ENCODE measurements at places on chromosomes 13 and 19.

DNA sequence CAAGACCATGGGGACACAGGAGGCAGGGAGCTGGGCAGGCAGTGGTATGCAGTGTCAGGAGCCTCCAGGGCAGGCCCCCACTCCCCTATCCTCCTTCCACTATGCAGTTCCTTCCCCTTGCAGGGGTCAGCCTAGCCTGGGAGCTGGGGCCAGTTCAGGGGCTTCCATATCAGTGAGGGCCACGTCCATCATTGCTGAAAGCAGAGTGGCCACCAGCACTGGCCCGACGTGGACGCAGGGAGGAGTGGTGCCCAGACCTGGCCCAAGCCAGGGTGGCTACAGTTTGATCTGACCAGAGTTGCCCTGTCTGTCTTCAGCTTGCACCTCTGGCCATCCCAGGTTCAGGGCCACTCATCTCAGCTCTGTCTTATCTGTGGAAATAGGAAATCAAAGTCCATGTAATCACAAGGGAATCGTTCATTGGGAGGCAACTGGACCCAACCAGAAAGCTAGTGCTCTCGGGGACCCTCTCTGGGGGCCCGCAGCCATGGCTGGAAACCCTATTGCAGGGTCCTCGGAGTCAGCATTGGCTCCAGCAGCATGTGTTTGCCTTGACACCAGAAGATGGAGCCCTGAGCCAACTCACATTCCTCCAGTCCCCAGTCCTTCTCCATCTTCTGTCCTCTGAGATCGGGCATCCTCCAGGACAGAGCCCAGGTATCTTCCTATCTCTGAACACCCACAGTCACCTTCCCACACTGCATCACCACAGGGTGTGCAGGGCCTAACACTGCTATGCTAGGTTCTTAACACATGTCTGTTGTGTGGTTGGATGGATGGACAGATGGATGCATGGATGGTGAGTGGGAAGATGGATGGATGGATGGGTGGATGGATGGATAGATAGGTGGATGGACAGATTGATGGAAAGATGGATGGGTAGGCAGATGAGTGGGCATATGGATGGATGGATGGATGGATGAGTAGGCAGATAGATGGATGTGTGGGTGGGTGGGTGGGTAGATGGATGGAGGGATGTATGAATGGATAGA, 75.7 kb upstream of the KCTD15 start:
- DNase-seq = no peak

GRCh38 chr13:26976313-26976712, 195.3 kb downstream of the USP12 start:
- no peak for DNase-seq

DNA sequence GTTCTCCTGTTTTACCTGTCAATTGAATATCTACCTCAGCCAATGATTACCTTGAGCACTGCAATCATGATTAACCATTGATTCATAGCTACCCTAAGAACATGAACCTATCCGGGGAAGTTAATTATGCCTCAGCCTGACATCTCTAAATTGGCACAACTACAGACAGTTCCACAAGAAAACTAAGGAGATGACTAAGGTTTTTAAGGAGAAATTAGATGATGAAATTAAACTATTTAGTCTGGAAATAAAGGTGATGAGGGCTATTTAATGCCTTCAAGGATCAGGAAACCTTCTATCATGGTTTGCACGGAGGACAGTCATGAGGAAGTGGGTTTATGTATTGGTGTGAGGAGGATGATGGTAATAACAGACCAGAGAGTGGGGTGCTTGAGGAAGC, 203.4 kb downstream of the COL4A1 start:
- no peak for DNase-seq

DNA sequence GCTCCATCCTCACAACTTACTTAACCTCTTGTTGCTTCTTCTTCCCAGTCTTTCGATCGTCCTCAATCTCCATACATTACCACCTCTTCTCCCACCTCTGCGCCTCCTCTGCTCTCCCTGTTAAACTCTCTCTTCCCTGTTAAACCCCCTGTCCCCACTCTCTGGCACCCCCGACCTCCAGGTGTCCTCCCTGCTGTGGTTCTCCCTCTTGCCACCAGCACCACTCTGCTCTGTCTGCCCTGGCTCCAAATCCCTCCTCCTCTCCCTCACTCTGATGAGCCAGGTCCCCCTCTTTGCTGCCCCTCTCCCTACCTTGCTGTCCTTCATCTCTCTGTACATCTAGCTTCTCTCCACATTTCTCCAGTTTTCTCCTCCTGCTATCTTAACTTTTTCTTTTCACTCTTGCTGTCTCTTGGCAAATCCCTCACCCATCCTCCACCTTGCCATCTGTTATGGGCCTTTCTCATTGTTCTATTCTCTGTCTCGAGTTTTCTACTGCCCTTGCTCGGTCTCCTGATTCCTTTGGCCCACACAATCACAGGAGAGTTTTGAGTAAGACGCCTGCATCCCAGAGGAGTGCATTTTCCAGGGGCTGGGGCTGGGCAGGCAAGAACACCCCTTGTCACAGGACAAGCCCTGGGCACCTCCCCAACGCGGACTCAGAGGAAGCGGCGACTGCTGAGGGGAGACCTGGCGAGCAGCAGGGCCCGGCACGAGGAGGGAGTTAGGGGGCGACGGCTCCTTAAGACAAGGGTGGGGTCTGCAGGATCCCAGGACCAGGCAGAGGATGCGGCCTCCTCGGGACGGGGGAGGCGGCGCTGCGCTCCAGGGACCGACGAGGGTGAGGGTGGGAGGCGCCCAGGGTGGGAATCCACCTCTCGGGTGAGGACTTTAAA, 21.4 kb upstream of the ERVV-1 start:
- DNase-seq = no peak

- DNase-seq = no peak
Measured at GRCh38 chr13:95784900-95785290, 108.0 kb downstream of the DNAJC3 start.

DNA sequence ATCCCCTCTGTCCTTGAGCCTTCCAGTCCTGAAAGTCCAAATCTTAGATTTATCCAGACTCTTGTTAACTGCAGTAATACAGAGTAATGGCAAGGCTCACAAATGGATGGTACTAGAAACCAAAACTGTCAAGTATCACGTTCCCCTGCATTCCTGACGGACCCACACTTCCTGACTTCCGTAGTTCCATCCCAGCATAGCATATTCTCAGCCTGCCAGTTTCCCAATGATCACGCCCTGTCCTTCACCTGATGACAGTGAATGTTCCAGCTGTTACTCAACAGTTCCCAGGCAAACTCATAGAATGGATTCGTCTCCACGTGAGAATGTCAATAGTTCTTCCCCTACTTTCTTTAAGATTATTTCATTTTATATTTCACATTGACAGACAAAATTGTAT, 33.6 kb downstream of the SLC7A1 start:
- DNase-seq = no peak
